NCI-H2081 (cell line): ENCODE measurements at places on chromosomes 1 and 21.

DNA sequence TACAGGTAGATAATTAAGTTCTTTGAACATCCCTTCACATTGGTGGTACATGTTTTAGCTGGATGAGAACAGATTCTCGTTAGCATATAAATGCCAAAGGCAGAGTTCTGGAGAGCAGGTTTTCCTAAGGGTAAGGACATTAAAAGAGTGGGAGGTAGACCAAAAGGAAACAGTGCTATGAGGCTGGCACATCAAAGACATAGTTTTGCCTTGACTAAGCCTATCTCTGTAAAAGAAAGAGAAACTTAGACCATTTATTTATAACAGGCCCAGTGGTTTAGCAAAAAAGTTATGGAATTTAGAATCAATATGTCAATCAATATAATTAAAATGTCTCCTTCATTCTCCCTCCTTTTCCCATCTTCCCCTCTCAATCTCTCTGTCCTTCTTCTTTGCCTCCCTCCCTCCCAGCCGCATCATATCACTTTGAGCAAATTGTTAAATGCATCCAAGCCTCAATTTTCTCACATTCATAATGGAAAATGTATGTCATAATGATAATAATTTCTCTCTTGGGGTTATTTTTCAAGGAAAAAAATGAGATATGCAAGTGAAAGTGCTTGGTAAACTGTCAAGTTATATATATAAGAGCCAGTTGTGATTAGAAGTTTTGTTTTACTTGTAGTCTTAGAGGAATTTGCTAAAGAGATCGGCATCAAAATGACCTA is 209.9 kb upstream of the SGIP1 start:
- no peak for DNase-seq

- DNase-seq: no peak
Observed at GRCh38 chr1:110542725-110543124, 23.8 kb upstream of the KCNA10 start.

GRCh38 chr1:86811142-86811924 is 102.6 kb downstream of the SELENOF start:
- no peak for DNase-seq

DNA sequence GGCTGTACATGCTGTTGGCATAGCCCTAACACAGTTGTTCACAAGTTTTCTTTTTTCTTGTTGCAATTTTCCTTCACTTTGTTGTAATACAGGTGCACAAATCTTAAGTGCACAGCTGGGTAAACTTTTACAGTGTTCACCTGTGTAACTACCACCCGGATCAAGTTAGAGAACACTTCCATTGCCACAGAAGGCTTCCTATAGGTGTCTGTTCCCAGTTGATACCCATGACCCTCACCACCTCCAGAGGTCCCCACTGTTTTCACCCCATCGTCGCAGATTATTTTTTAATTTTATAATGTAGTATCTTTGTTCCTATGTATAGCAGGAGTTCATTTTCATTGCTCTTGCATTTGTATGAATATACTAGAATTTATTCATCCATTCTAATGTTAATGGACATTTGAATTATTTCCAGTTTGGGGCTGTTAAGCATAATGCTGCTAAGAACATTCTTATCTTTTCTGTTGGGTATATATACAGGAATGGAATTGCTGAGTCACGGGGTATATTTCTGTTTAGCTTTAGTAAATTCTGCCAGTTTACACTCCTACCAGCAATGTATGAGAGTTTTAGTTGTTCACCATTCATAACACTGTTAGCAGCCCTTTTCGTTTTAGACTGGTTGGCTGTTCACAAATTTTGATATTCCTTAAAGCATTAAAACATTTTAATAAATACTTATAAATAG is 16.4 kb downstream of the SPRTN start:
- no peak for DNase-seq

- DNase-seq: no peak
Observed at GRCh38 chr1:113976609-113977278, 2.5 kb upstream of the OLFML3 start.

DNA sequence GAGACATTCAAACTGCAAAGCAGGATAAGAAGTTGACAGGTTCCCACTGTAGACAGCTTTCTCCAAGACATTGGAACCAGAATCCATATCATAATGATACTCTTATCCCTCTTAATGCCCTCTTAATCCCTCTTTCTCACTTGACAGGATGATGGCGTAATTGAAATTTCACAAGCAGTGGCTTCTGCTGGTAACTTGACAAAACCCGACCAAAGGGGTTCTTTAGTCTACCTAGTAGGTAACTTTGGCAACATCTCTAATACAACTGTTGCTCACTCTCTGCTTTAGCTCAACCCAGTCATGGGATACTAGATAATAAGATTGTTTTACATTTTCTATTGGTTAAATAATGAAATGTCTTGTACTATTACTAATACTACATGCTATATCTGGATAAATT is 34.7 kb downstream of the S100A10 start:
- DNase-seq: no peak
